ENCODE measurements at places on chromosomes 3 and 15. TPM values are rescaled to one million over a fixed set of nuclear protein-coding genes. Genes with fewer than 3 reads are reported as not detected.

- no peak for DNase-seq
These were observed 163.2 kb downstream of the WNT7A start for GRCh38 chr3:13716540-13717221.

DNA sequence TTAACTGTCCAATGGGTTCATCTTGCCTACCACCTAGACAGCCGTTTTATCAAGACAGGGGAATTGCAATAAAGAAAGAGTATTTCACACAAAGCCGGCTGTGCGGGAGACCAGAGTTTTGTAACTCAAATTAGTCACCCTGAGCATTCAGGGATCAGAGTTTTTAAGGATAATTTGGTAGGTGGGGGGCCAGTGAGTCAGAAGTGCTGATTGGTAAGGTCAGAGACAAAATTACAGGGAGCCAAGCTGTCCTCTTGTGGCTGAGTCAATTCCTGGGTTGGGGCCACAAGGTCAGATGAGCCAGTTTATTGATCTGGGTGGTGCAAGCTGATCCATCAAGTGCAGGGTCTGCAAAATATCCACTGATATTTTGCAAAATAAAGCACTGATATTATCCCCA is 29.9 kb upstream of the GPD1L start:
- DNase-seq, result no peak

DNA sequence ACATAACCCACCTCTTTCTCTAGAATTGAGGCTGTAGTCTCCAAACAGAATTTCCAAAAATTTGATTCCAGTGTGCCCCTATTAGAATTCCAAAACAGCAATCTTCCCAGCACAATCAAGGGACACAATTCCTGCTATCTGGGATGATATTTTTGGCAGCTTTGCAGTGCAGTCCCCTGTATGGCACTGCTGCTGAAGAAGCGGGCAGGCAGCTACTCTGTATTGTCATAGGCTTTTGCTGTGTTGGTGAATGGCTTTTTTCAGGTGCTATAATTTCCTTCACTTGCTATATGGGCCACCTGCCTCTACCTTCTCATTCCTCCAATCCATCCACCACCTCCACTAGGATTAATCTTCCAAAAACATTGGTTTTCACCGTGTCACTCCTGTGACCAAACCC is 145.5 kb downstream of the VGLL4 start:
- no peak for DNase-seq

- no peak for DNase-seq
These were observed 635 bp upstream of the RCN2 start for GRCh38 chr15:76930831-76931396.

- DNase-seq, result no peak
These were observed 50.5 kb upstream of the MINAR1 start for GRCh38 chr15:79381593-79381992.

DNA sequence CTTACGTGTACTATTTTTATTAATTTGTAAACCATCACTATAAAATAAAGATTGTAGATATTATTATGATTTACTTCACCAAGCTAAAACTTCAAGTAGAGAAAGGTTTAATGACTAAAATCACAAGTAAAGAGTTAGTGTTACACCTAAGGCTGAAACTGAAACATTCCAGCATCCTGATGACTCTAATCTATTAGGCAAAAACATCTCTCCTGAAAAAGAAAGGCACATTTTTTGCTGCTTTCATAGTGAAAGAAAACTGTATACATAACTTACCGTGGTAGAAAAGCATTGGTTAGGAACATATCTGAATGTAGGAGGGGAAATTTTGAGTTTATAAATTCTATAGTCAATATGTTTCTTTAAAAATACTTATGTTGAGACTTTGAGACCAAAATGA is 35.4 kb downstream of the CCDC191 start:
- DNase-seq, result no peak

- no peak for DNase-seq
These were observed 612 bp upstream of the TBL1XR1 start for GRCh38 chr3:177197727-177198460.

- no peak for DNase-seq
These were observed 101.9 kb upstream of the ROBO1 start for GRCh38 chr3:79869461-79870312.

DNA sequence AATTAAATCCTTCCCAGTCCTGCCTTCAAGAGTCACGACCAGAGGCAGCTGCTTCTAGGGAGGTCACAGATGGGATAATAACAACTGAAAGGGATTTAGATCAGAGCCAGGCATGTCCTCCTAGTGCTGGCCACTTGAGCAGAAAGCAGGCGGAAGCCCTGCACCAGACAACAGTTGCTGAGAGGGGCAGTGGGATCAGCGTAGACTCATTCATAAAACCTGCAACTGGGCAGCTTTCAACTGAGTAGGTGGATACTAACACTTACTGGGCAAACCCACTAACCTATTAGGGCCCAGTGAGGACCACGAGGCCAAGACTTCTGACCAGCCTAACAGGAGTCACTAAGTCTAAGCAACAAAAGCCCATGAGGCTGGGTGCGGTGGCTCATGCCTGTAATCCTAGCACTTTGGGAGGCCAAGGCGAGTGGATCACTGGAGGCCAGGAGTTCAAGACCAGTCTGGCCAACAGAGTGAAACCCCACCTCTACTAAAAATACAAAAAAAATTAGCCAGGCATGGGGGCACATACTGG is 67.0 kb downstream of the DAPK2 start:
- no peak for DNase-seq

DNA sequence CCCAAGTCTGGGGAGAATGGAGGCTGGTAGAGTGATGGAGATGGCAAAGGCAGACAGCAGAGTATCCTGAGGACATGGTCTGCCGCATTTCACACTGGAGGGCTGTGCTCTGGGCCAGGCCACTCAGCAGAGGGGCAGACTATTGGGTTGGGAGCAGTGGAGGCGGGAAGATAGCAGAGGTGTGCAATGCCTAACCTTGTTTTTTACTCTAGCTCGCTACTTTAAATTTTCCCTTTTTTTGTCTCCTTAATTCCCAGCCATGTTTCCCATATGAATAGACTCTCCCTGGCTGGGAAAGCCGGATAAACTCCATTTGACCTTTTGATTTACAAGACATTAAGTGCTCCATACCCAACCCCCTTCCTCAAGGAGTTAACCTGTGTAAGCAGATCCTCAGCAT is 33.5 kb upstream of the ST6GAL1 start:
- no peak for DNase-seq

DNA sequence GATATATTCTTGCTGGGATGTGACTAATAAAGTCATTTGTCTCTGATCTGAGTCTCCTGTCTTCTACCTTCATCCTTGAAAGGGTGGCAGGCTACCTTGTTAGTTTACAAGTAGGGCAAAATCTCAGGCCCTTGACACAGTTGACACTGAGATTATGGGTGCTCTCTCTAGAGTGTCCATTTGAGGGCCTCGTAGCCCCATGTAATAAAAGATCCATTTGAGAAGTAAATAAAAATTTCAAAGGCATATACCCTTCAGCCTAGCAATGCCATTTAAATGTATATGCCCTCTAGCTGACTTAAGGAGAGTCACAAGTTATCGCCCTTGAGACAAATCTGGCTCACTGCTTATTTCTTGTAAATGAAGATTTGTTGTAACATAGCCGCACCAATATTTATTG is 98.6 kb downstream of the TCF12 start:
- peak; percentile 20 for DNase-seq

DNA sequence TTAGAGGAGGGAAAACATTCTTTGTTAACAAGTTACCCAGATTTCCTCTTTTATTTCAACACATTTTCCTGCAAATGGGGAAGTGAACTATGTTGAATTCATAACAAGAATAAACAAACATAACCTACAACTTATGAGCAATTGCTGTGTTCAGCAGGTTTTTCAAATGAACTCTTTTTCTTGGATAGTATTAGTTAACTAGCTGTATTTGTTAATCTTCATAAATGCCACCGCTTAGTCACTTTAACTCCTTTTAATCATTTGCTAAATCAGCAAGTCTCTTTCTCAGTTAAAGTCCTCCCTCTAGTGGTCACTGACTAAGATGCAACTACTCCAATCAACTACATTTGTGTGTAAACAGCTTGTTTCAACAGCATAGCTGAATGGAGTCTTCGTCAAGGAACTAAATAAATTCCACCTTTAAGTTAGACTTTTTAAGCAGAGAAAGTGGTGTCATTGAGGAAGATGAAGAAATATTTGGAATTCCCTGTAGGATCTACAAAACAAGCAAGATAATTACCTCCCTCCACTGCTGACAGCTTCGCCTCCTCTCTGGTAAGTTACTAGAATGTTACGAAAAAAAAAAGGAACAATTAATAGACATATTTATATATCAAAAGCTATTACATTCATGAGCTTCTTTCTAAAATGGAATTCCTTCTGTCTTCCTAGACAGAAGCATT is 1122.0 kb downstream of the ROBO1 start:
- DNase-seq, result peak; percentile 81

GRAMD1C gene
- 5.0 TPM for total RNA-seq

ITPKA gene
- 1.4 TPM for total RNA-seq

TMEM212 gene
- total RNA-seq, result not detected

TIMP4 gene
- 0.56 TPM for total RNA-seq

WDR76 gene
- 25.8 TPM for total RNA-seq

P2RY14 gene
- not detected for total RNA-seq

SCAMP5 gene
- 0.36 TPM for total RNA-seq

NCKIPSD gene
- total RNA-seq, result 21.0 TPM

Data from IMR-90 (cell line).